Pons (tissue), 1 donor: ENCODE measurements at places on chromosomes 7 and 10.

DNA sequence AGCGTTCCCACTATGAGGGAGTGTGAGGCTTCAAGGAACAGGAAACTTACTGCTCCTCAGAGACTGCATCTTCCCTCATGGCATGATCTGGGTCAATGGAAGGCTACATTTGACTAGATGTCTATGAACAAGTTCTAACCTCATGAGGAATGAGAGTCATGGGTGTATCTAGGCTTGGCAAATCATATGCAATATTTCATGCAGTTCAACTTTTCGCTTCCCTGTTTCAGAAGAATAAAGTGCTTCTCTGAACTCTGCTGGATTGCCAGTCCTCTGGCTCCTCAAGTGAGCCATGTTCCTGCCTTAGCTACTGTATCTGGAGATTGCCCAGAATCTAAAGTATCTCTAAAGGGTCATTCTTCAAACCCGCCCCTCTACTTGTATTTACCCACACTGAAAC lies 54.3 kb upstream of the SEMA3A start:
- no peak for DNase-seq

DNA sequence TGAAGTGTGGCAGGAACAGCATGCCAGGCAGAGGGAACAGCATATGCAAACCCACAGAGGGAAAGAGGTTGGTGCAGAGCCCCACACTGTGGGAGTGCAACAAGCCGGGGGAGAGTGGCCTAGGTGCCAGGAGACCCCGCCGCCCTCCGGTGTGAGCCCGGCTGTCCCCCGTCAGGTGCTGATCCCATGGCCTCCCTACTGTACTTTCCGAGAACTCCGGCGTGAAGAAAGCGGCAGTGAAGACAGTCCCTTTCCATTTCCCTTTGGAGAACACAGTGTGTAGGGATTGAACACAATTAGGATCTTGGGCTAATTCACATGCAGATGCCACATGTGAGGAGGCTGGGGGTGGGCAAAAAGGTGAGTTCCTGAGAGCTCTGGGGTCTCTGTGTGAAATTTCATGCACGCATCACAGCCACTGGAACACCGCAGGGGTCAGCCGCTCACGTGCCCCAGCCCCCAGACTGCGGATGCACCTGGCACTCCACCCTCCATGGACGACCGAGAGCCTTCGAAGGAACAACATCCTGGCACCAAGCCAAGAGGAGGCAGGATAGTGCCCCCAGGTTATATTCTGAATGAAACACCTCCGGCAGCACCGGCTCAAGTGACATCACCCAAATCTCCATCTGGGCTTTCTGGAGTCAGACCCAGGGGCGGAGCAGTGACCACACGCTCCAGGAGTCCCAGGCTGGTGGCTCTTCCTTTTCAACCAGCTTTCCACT lies 82.1 kb upstream of the PPP2R2D start:
- no peak for DNase-seq

DNA sequence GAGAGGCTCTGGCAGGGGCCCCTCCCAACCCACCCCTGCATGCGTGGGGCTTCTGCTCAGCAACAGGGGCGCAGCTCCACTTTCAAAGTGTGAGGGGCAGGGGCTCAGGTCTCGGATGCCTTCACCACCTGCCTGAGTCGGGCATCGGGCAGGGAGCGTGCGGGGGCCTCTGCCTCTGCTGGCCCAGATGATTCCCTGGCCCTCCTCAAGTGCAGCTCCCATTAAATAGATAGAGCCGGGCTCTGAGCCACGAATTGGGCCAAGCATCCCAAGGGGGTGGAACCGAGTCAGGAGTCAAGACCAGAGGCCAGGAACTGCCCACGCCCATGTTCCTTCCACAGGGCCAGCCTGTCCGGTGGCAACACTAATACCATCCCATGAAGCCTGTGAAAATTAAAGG lies 108.9 kb upstream of the FAM20C start:
- no peak for DNase-seq

- DNase-seq, result no peak
These were observed 96.4 kb upstream of the AOAH start for GRCh38 chr7:36820527-36821170.

- DNase-seq, result no peak
These were observed 303.5 kb downstream of the AHR start for GRCh38 chr7:17601921-17602320.

DNA sequence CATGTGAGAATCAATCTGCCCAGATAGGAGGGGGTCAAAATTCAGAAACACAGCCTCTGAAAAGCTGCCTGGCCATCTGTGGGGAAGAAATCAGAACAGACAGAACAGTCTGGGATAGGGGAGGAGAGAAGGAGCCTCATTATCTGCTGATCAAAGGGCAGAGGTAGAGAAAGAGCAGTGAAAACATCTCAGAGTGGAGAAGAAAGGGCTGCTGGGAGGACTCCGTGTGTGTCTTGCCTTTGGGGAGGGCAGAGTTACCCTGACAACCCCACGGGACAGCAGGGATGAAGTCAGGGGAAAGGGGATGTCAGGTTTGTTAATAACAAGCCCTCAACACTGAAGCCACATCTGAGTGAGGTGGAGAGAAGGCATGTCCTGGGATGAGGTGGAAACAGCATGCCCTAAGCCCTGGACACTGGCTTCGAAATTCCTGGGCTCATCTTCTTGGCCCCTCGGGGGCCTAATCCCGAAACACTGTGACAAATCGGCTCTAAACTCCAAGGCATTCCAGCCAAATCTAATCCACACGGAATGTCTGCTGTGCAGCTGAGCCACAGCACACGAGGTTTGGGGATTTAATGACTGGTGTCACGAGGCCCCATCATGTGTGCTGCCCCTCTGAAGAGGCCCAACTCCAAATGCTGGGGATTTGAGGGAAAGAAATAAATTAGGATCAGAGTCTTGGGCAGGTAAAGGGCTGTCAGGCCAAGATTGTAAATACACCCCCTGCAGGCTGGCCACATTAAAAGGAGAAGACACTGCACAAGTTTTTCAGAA lies 82.8 kb upstream of the FGFR2 start:
- no peak for DNase-seq

- DNase-seq, result no peak
These were observed 113.9 kb downstream of the ZNF438 start for GRCh38 chr10:30917789-30918188.

DNA sequence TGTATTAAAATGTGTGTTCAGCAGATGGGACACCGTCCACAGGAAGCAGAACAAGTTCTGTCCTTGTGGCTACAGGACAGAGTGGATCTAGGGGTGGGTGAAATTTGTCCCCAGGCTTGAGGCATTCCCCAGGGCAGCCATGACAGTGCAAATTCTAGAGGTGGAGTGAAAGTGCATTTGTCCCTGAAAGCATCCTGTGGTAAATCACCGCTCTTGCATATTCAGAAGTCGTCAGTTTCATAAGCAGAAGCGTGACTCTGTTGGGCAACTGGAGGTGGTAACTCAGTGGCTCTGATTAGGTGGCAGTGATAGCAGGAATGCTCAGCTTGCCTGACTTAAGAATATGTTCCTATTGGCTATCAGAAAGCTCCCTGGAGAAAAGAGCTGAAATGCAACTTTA lies 96.6 kb downstream of the SNX10 start:
- no peak for DNase-seq

GRCh38 chr7:150610233-150610632 lies 22.0 kb downstream of the GIMAP6 start:
- DNase-seq, result no peak

DNA sequence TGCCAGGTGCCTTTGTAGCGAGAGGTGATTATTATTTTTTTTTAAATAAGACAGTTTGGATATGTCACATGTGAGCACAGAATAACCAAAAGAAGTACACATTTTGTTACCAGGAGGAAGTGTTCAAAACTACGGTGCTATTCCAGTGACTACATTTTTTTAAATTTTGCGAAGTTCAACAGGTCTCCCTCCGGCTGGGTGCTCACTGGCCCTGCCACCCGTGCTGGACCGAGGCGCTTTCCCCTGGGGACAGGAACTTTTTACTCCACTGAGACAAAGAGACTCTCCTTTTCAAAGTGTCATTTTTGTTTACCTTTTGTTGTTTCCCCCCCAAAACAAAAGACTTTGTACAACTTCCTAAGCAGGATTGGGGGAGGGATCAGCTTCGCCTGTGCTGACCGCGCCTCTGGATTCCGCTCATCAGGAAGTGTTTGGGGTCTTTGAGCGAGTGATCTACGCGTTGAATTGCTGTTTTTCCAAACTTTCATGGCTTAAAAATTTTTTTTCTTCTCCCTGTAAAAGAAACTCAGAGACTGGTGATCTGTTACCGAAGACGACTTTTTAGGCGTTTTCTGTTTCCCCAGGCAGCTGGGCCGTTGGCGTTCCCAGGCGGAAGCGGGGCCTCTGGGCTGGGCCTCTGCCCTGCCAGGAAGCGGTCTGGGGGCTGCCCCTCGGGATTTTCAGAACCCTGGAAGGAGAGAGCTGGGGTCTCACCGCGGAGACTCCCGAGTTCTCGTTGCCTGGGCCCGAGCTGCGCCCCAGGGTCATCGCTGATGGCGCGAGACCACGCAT lies 7.2 kb downstream of the EN2 start:
- no peak for DNase-seq

DNA sequence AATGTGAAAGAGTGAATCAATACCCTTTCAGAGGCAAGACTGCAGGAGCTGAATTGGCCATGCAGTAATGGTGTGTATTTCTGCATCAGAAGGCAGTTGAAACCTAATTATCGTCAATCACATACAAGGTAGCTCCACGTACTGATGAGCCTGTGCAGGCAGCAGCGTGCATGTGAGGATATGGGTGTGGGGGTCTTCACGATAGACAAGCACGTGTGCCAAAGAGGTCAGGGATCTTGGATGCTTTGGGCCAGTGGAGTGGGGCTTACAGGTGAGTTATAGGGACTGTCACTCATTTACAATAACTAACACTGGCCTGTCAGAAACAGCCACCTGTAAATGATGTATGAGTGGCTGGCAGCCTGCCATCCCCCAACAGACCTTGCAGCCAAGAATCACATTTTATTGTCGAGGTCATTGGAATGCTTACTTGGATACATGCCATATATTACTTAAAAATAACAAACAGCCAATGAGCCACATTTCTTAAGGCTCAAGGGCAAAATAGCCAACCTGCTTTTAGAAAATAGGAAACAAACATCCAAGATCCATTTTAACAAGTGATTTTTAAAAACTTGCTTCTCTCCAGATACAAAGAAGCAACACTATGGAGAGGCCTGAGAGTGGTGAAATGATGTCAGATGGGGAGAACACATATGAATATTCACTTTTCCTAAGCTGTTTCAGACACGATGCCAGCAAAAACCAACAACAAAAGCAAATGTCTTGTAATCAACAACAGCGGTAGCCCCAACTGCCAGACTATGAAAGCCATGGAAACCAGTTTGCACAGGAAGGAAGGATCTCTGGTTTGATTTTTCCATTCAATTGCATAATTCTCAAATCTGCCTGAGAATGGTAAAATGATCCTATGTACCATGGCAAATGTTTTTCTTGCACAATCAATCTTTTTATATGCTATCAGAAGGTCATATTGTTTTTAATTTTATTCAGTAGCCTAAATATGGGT lies 210.7 kb downstream of the SKAP2 start:
- peak; percentile 9 for DNase-seq

GRCh38 chr7:70589590-70589989 lies 542.4 kb upstream of the GALNT17 start:
- no peak for DNase-seq

- no peak for DNase-seq
These were observed 1.3 kb upstream of the PRR15 start for GRCh38 chr7:29562307-29562706.

GRCh38 chr7:37645282-37646050 lies 38.1 kb upstream of the GPR141 start:
- DNase-seq, result peak; percentile 20

DNA sequence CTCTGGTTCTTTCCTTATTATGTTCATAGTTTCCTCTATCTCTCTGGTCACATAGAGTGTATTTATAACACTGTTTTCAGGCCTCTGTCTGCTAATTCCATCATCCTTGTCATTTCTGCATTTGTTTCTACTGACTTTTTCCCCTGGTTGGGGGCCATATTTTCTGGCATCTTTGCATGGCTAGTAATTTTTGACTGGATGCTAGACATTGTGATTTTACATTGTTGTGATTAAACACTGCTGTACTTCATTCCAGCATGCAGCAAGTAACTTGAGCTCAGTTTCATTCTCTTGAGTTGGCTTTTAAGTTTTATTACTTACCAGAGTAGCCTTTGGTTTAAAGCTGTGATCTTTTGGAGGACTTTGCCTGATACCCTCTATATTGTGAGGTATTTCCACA lies 6.8 kb upstream of the DOCK1 start:
- DNase-seq, result no peak
